ENCODE measurements at places on chromosomes 16 and 17. TPM values are rescaled to one million over a fixed set of nuclear protein-coding genes. Genes with fewer than 3 reads are reported as not detected.

Gene LGALS9B
- total RNA-seq: not detected

GRCh38 chr16:61987474-61988012 is 48.7 kb downstream of the CDH8 start:
- no peaks in the 10 kb centered on the region for H3K4me1 ChIP-seq
- H3K27ac ChIP-seq: no peak overlapping the region

DNA sequence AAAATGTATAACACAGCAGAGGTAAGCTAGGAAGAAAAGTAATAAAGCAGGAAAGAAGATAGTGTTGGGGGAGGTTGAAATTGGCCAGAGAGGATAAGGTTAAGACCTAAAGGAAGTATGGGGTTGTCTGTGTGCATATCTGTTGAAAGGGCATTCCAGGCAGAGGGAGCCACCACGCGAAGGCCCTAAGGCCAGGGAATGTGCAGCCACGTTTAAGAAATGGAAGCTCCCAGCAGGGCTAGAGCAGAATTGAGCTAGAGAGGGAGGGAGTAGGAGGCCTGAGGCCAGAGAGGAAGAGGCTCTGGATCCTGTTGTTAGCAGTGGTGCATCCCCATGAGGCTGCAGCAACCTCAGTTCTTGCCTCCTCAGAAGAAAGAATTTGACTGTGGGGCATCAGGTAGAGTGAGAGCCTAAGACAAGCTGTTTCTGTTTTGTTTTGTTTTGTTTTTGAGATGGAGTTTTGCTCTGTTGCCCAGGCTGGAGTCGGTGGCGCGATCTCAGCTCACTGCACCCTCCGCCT is 59.0 kb upstream of the CACNG5 start:
- no peaks in the 10 kb centered on the region for H3K27me3 ChIP-seq
- no peaks in the 10 kb centered on the region for H3K36me3 ChIP-seq
- DNase-seq: no peak
- H3K27ac ChIP-seq: no peak overlapping the region

DNA sequence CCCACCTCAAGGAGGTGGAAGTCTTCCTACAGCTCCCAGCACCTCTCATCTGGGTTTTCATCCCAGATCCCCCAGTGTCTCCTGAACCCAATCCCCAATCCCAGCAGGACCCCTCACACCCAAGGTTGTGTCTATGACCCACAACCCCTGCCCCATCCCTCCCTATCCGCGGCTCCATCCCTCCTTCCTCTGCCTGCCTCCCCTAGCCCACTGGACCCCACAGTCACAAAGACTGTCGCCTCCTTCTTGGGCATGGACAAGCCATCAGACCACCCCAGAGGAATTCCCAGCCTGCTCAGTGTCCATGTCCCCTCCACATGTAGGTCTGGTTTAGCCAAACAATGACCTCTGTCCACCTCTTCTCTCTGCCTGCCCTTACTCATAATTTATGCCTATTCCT is 12.3 kb downstream of the CES1 start:
- no peaks in the 10 kb centered on the region for H3K36me3 ChIP-seq
- no peak overlapping the region for H3K27ac ChIP-seq
- H3K4me1 ChIP-seq: no peaks in the 10 kb centered on the region
- H3K4me3 ChIP-seq: no peak overlapping the region
